ENCODE measurements at places on chromosomes 12 and 14. TPM values are rescaled to one million over a fixed set of nuclear protein-coding genes. Genes with fewer than 3 reads are reported as not detected.

LRP1-AS gene
- total RNA-seq: not detected

EGLN3 gene
- 9.7 TPM for total RNA-seq

GARIN6 gene
- not detected for total RNA-seq

KERA gene
- 3.0 TPM for total RNA-seq

IQSEC3 gene
- total RNA-seq: 4.5 TPM

KRT77 gene
- total RNA-seq: not detected

GPR65 gene
- 0.47 TPM for total RNA-seq

RAD9B gene
- total RNA-seq: 0.94 TPM

CRIP1 gene
- total RNA-seq: 0.94 TPM

GLS2 gene
- 5.9 TPM for total RNA-seq

PMCH gene
- not detected for total RNA-seq

FAM161B gene
- 19.3 TPM for total RNA-seq

FOXN4 gene
- 0.16 TPM for total RNA-seq

HOXC9 gene
- not detected for total RNA-seq

ZBTB1 gene
- total RNA-seq: 47.6 TPM

HEBP1 gene
- 2.2 TPM for total RNA-seq

ACSM4 gene
- not detected for total RNA-seq

INSM2 gene
- 0.47 TPM for total RNA-seq

KLRC2 gene
- total RNA-seq: 2.5 TPM

PLCZ1 gene
- not detected for total RNA-seq

SLC25A21 gene
- 0.78 TPM for total RNA-seq

TMEM132D gene
- 4.4 TPM for total RNA-seq

DLK1 gene
- 0.31 TPM for total RNA-seq

ITGB7 gene
- total RNA-seq: not detected

GNB3 gene
- 0.94 TPM for total RNA-seq

INHBC gene
- total RNA-seq: not detected

OAS1 gene
- total RNA-seq: 2.5 TPM

VDR gene
- total RNA-seq: not detected

CHGA gene
- total RNA-seq: 37.9 TPM

OR6C2 gene
- total RNA-seq: not detected

ANG gene
- 0.16 TPM for total RNA-seq

PMEL gene
- not detected for total RNA-seq

ARHGAP9 gene
- total RNA-seq: 0.94 TPM

ADAM21 gene
- total RNA-seq: 0.16 TPM

WBP11 gene
- total RNA-seq: 16.1 TPM

OTUB2 gene
- 5.6 TPM for total RNA-seq

TAMALIN gene
- total RNA-seq: 1.6 TPM

FGF6 gene
- total RNA-seq: not detected

SCNN1A gene
- total RNA-seq: not detected

FLRT2 gene
- 154 TPM for total RNA-seq

SLC6A12 gene
- 4.4 TPM for total RNA-seq

C12orf56 gene
- not detected for total RNA-seq

GDF3 gene
- total RNA-seq: not detected

MGP gene
- 3.9 TPM for total RNA-seq

PLA2G1B gene
- not detected for total RNA-seq

LBHD2 gene
- total RNA-seq: not detected

ANO2 gene
- 3.6 TPM for total RNA-seq

KIF5A gene
- total RNA-seq: 50.2 TPM

FAM222A gene
- 2.5 TPM for total RNA-seq

EML1 gene
- total RNA-seq: 137 TPM

CLEC4A gene
- 0.31 TPM for total RNA-seq

TESPA1 gene
- total RNA-seq: not detected

KRT80 gene
- not detected for total RNA-seq

KCNK10 gene
- total RNA-seq: 18.9 TPM

VRTN gene
- not detected for total RNA-seq

Data from occipital lobe (tissue), 3 donors.